ENCODE measurements at places on chromosomes 1 and 21.
A peak's percentile ranks its signal among the peaks of the same experiment; 100 is the strongest.

DNA sequence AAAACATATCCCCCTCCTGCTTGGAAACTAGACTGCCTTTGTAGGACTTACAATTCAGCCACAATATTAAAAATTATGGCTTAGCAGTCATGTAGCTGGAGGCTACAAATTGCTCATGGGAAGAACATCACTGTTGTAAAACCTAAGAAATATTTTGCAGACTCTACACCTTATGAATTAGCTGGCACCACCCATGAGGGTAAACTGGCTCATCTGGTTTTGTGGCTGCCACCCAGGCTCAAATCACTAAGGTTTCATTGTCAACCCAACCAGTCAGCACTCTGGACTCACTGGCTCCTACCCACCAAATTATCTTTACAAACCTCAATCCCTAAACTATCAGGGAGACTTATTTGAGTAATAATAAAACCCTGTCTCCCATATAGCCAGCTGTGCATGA, 100.7 kb upstream of the OLFM3 start:
- DNase-seq: no peak

- DNase-seq: peak; percentile 87
These were observed 154.4 kb downstream of the PLPP3 start for GRCh38 chr1:56424744-56425493.

- DNase-seq: peak; percentile 79
These were observed 48.5 kb upstream of the OLIG2 start for GRCh38 chr21:32977216-32977615.

GRCh38 chr1:111754984-111755330, 744 bp upstream of the DDX20 start:
- DNase-seq: peak; percentile 75

DNA sequence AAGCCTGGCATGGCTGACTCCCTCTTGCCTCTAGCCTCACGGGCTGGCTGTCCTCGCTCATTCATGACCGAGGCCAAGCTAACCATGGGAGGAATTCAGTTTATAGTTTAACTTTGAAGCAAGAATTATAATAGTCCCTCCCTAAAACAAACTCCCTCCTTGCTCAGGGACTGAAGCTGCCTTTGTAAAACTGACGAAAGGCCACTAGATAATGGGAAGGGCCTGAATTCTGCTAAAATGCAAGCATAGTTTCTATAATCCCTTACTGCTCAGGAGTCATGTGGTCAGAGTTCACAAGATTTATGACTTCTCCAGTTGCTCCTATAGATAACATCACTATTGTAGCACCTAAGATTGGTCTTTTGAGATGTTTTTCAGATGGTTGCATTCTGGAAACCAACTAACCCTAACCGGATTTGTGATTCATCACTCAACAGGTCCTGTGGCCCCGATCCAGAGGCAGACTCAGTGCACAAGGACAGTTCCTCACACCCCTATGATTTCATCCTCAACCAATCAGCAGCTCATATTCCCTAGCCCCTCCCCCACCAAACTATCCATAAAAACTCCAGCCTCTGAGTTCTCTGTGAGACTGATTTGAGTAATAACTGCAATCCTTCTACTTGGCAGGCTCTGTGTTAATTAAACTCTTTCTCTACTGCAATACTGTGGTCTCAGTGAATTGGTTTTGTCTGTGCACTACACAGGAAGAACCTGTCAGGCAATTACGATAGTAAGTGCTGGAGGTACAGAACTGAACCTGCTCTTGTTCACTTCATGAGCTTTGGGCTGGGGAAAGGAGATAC, 26.4 kb downstream of the HHIPL2 start:
- no peak for DNase-seq

GRCh38 chr1:147579934-147580537, 38.7 kb downstream of the BCL9 start:
- no peak for DNase-seq

DNA sequence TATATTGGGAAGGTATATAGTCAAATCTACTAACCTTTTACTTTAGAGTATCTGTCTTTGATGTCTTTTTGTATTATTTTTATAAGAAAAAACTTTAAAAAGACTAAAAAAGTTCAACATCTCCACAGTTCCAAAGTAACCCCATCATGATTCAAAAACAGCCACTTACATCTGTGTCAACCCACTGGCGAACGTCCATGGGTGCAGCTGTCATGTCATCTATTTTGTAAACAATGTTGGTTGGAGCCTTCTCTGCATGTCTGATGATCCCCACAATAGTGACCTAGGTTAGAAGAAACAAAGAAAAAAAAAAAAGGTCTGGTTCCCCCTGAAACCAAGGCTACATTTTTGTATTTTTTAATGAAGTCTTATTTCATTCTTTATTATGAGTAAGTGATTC, 28.0 kb upstream of the SMPDL3B start:
- no peak for DNase-seq

- DNase-seq: no peak
These were observed 10.4 kb upstream of the TMEM200B start for GRCh38 chr1:29133861-29134694.

- no peak for DNase-seq
These were observed 367.1 kb upstream of the ADGRL2 start for GRCh38 chr1:81433676-81434075.

GRCh38 chr1:42422737-42423136, 33.1 kb downstream of the ZMYND12 start:
- DNase-seq: peak; percentile 99

DNA sequence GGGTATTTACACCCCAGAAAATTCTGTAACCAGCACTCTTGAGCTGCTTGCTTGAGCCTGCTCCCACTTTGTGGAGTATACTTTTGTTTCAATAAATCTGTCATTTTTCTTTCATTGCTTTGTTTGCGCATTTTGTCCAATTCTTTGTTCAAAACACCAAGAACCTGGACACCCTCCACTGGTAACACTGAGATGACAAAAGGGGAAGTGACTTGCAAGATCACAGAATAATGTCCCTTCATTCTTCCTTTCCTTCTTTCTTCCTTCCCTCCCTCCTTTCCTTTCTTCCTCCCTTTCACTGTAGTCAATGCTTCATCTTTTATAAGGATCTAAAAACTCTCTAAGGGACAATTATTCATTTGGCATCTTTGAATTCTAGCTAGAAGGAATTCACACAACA, 134.5 kb upstream of the MAP1LC3C start:
- no peak for DNase-seq

GRCh38 chr1:74431531-74431930, 80.9 kb downstream of the LRRC53 start:
- no peak for DNase-seq

DNA sequence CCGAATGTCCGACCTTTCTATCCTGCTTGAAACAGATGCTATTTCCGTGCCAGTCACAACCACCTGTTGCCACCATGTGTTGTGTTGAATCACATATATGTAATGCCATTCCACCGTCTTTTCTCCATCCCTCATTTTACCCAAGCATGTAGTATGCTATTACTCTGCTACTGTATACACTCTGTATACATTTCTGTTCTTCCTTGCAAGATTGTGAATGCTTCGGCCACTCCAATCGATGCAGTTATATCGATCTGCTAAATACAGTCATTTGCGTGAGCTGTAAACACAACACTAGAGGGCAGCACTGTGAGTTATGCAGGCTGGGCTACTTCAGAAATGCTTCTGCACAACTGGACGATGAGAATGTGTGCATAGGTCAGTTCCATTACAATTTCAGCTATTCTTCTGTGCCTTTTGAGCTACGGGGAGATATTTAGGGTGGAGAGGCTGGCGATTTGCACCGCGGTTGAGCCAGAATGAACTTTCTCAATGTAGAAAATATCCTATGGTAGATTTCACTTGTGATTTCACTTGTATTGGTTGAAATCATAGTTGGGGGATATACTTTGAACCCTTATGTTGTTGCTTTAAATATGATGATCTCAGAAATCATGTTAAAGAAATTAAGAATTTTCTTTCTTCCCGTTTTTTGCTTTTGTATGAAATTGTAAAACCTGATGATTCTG, 289.8 kb downstream of the NTNG1 start:
- DNase-seq: peak; percentile 53

DNA sequence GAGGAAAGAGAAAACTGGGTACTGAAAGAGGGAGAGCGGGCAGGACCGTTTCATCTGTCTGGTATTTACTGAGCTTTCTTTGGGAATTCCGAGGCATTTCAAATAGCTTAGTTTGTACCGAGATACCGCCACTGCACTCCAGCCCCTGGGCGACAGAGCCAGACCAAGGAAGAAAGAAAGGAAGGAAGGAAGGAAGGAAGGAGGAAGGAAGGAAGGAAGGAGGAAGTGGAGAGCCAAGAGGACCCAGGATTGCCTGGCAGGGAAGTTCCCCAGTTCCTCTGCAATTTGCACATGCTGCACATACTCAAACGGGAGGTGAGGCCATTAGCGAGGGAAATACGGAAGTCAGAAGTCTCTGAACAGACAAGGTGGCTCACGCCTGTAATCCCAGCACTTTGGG, 961 bp upstream of the FUCA1 start:
- DNase-seq: no peak

DNA sequence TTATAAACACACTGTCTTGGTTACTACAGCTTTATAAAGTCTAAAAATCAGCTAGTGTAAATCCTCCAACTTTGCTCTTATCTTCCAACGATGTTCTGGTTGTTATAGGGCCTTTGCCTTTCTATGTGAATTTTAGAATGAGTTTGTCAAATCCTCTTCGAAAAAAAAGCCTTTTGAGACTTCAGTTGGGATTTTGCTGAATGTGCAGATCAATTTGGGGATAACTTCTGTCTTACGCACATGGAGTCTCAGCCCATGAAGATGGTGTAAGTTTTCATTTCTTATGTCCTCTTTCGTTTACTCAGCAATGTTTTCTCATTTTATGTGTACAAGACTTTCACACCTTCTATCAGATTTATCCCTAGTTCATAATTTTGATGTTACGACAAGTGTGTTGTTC, 64.8 kb upstream of the ADARB1 start:
- DNase-seq: no peak

DNA sequence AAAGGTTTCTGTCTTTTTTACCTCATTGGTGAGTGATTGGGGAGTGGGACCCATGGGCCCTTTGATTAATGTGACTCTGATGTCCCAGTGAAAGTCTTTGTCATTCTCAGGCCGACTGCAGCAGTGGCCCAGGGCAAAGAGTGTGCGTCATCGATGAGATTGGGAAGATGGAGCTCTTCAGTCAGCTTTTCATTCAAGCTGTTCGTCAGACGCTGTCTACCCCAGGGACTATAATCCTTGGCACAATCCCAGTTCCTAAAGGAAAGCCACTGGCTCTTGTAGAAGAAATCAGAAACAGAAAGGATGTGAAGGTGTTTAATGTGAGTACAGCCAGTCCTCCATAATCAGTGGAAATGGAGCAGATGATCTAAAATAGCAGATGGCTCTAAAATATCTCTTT, 19.4 kb downstream of the NTPCR start:
- DNase-seq: no peak

- no peak for DNase-seq
These were observed 27.9 kb downstream of the HIVEP3 start for GRCh38 chr1:41890825-41891198.

- DNase-seq: peak; percentile 78
These were observed 612.2 kb upstream of the CXADR start for GRCh38 chr21:16900685-16901084.

- DNase-seq: no peak
These were observed 14.6 kb upstream of the LMO4 start for GRCh38 chr1:87314091-87314490.

GRCh38 chr1:56709269-56709880, 64.3 kb downstream of the PRKAA2 start:
- peak; percentile 66 for DNase-seq

- DNase-seq: peak; percentile 99
These were observed 702 bp upstream of the ZNF687 start for GRCh38 chr1:151281225-151281968.

- no peak for DNase-seq
These were observed 145.8 kb upstream of the ERRFI1 start for GRCh38 chr1:8171751-8172464.

DNA sequence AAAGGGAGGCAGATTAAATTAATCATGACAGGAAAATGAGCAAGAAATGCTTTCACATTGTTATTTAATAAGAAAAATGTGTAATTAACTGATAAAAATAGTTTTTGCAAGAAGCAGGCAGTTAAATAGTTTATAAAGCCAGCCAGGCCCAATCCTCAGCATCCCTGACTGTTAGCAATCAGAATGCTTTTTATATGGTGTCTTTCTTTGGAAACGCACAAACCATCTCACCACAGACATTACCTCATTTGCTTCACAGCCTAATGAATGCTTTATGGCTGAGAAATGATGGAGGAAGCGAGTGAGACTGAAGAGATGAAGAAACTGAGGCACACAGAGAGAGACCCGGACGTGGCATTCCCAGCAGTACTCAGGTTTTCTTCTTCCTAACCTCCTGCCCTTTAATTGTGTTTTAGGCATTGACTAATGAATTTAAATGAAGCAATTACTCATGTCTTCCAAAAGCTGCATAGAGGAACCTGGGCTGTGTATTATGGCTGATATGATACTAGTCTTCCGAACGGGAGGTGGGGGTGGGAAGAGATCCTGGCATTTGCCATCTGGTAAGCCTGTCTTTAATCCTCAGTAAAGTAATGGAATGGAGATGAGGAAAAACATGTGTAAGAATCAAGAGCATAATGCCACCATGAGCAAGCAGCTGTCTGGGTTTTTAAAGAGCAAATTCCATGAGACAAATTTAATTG, 116.1 kb upstream of the LMO4 start:
- peak; percentile 42 for DNase-seq

GRCh38 chr1:30890502-30891226, 17.9 kb downstream of the SDC3 start:
- no peak for DNase-seq

DNA sequence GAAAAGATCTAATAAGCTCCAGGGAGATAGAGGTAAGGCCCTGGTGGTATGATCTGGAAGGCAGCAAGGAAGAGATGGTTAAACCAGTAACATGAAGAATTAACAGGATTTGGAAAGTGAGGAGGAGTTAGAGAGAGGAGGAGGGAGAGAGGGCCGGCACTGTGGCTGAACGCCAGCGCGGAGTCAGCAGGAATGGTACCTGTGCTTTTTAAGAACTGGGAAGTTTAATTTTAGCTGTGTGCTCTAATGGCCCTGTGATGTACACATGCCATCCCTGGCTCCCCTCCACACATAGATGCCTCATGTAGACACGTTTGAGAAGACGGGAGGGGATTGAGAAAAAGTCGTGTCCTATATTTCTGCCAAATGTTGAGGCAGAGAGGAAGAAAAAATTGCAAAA, 13.8 kb upstream of the AVPR1B start:
- DNase-seq: no peak

DNA sequence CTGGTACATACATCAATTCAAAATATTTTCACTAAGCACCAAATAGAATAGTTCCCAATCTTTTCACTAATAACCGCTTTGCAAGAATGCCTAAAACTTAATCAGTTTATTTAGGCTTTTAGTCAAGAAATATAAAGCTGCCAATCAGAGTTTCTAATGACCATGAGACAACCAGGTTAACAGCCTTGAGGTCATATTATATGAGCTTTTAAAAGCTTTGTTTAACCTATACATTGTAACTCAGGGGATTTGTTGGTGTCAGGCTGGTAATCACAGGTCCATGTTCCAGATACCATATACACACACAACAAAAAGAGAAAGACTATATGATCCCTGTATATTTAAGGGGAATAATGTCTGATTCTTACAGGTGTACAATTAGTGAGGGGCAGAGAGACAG, 246.2 kb upstream of the ADGRL2 start:
- DNase-seq: no peak

- DNase-seq: no peak
These were observed 107.7 kb upstream of the SLC5A9 start for GRCh38 chr1:48114596-48115382.

Measured in brain (organoid and tissue), 16 donors.